HepG2 (cell line): ENCODE measurements at places on chromosomes 3 and 15.

DNA sequence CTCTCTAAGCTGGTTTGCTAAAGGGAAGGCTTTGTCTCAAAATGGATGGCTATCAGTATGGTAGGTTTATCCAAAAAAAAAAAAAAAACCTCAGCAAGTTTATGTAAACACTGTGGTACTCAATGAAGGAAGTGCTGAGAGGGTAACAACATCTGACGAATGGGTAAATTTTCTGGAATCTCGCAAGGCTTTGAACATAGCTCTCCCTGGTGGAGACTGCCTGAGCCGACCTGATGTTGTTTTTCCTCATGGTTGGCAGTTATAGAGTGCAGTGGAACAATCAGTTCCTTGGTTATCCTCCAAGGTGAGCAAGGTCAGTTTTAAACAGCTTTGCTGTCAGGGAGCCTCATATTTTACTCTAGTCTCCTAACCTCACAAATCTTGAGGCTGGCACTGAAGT, 94.6 kb downstream of the ZPLD1 start:
- DNase-seq = no peak

GRCh38 chr3:32424581-32425250, 33.1 kb downstream of the CMTM7 start:
- no peak for DNase-seq

DNA sequence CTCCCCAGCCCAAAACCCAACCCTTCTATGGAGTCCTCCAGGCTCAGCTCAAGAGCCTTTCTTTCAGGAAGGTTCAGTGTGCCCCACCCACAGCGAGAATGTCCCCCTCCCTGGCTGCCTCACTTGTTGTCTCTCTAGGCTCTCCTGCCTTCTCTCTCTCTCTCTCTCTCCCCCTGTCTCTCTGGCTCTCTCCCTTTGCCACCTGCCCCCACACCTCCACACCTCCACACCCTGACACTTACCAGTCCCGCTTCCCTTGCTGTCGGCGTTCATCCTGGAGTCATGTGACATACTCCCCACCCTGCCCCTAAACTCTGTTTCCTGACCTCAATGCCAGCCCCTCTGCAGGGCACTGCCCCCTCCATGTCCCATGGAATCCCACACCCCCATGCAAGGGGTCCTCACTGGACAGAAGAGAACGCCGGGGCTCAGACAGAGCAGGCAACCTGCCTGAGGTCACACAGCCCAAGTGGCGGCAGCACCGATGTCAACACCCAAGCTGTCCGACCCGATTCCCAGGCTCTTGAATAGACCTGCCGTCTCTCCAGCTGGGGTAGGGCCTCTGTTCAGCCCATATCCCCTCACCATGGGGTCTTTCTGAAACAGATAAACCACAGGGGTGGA, 28.5 kb upstream of the SLC6A6 start:
- no peak for DNase-seq

DNA sequence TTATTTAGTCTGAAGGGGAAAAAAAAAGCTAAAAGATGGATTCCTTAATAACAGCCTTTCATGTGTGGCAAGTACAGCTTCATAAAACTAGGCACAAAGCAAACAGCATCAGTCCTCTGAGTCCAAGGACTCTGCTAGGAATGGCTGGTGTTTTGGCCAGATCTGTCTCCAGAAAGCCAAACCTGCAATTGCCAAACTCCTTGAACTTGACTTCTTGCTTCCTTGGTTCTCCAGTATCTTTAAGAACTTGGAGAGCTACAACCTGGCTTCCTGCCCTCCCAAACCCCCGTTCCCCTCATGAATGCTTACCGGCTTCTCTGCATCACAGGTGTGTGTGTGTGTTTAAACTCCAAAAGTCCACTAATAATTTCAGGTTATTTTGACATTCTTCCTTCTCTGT, 1.6 kb upstream of the PLOD2 start:
- no peak for DNase-seq

DNA sequence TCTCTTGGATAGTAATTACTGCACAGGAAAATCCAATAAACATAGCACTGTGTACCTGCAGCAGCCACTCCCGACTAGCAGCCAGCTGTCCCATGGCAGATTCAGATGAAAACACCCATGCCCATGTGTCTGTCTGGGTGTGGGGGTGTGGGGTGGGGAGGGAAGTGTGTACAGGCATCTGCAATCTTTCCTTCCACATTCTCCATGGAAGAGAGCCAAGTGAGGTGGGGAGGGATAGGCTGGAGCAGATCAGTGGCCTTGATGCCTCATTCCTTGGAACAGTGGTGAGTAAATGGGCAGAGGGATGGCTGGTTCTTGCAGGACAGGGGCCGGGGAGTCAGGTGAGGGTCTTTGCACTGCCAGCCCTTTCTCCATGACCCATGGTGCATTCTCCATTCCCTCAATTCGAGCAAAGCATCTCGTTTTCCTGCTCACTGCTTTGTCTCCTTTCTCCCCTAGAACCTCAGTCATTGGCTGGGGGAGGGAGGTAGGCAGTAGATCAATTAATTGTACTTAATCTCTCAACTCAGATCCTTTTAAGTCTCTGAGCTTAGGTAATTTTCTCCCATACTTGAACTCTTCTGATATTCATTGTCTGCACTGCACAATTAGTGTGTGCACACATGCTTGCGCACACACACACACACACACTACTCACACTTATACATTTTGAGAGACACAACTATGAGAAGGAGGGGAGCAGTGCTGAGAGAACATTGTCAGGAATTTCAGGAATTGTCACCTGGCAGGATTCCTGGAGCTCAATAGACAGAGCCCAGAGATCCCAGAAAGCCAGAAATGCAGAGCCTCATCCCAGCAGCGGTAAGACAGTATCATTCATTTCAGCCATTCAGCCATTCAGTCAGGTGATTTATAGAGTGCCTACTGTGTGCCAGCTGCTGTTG, 31.9 kb downstream of the PDIA5 start:
- no peak for DNase-seq

DNA sequence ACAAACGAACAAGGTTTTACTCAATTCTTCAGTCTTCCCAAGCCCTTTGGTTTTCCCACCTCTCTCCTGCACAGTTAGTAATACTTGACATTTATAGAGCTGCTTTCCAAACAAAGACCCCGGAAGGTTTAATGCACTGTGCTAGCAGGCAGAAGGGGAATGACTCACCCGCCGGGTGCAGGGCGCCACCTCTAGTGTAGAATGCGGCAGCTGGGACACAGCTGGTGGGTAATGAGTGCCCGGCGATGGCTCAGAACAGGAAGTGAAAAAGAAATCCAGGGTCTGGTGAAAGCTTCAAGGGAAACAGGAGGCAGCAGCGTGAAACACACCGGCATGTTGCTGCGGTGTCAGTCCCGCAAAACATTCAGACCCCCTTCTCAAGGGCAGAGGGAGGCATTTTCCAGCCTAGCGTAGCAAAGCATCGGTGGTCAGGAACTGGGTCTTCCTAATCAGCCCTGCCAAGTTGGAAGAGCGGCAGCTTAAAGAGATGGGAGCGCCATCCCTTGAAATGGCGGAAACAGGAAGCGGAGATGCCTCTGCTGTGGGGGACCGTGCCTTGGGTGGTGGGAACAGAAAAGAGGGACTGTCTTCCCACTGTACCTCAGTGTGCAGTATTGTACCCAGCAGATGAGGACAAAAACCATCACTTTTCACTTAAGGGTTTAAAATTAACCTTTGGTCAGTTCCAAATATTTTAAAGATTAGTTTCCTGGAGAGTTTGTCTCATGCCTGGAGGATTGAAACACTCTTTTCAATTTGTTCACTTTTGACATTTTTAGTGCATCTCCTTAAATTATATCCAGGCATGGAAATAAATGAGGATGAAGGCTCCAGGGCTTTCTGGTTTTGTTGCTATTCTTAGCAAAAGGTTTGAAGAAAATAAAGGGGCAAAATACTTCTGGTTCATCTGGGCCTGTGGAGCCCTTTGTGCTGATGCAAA, 160.7 kb upstream of the MCTP2 start:
- DNase-seq = no peak

DNA sequence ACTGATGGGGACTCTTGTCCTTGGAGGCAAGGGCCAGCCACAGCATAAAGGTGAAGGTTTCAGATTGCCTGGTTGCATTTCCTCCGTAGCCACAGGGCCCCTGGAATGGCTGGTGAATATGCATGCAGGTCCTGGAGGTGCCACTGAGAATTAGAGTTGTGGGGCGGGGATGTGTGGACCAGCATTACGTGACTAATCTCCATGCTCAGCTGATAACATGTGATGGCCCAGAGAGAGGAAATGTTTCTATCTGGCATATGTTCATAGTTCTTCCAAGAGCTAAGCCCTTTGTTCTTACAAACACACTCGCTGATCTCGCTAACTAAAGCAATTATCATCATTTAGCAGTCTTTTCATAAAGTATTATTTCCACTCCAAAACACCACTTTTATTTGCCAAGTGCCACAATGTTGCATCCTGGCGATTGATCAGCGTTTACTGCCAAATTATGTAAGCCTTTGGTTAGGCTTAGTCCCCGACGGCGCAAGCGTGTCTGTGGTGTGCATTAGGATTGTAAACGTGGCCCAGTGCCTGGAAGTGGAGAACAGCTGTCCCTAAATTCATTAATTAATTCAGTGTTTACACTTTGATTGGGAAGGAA, 55.9 kb downstream of the CGNL1 start:
- DNase-seq = no peak

GRCh38 chr15:101327147-101327740, 32.2 kb upstream of the SNRPA1 start:
- DNase-seq = no peak

GRCh38 chr15:38421069-38421690, 32.7 kb upstream of the FAM98B start:
- no peak for DNase-seq

GRCh38 chr3:17795711-17796110, 53.3 kb upstream of the TBC1D5 start:
- no peak for DNase-seq

DNA sequence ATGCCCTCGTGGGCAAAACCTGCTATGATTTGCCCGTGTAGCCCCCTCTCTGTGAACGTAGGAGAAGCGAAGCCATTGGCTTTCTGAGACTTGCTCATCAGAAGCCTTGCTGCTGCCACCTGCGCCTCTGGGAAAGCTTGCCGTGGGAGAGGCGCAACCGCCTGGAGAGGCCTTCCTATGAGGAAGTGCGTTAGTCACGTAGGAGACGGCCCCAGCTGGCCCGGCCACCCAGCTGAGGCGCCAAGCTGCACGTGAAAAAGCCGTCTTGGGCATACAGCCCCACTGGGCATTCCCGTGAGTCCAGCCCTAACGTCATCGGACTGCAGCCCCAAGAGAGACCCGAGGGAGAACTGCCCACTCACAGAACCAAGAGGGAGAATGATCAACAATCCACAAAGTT, 49.1 kb upstream of the TJP1 start:
- DNase-seq = no peak

DNA sequence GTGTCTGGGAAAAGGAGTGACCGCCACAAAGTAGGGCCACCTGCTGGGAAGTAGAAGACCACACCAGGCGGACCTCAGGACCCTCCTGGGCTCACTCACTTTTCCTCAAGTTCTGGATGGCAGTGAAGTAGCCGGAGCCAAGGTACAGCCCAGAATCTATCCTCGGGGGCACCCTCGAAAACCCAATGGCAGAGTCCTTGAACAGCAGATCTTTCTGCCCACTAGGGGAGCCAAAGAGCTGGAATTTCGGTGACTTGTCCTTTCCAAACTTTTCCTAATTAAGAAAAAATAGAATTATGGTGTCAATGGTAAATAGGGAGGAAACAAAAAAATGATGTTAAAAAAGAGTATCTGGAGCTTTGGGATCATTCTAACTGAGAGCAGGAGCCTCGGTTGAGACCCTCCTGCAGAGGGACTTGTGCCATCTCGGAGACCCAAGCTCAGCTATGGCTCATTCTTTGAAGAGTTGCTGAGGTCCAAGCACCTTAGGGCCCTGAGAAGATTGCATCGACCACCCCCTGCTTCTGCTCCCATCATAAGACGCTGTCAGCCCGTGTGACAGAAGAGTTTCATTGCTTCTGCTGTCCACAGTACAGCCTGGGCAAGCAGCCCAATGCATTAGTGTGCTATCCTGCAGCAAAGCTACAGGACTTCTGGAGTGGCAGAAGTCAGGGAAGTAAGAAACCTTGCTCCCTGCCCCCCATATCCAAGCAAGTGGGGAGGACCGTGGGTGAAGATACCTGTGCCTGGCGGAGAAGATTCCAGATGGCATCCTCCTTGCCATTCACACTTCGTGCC, 14.8 kb downstream of the LTF start:
- DNase-seq = no peak

DNA sequence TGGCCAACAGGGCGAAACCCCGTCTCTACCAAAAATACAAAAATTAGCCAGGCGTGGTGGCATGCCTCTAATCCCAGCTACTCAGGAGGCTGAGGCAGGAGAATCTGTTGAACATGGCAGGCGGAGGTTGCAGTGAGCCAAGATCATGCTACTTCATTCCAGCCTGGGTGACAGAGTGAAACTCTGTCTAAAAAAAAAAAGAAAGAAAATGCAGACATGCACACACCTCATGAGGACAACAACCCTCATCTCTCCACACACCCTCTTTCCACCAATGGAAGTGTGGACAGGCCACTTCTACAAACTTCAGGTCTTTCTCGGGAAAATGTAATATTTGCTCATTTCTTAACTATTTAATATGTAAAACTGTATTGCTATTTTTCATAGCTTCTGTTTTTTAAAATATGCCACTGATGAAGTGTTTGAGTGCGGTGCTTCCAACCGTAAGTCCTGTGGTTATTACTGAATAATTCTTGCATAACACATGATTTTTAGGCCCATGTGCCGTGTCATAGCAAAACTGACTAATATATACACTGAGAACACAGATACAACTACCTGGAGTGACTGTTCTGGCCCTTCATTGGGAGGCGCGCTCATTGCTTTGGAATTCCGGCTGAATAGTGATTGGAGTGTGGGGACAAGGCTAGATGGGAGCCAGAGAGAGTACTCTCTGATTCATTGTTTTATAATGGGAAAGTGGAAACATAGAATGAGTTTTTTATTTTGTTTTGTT, 23.1 kb downstream of the LRRC31 start:
- no peak for DNase-seq

GRCh38 chr3:133138017-133138416, 99.8 kb downstream of the TMEM108 start:
- no peak for DNase-seq

DNA sequence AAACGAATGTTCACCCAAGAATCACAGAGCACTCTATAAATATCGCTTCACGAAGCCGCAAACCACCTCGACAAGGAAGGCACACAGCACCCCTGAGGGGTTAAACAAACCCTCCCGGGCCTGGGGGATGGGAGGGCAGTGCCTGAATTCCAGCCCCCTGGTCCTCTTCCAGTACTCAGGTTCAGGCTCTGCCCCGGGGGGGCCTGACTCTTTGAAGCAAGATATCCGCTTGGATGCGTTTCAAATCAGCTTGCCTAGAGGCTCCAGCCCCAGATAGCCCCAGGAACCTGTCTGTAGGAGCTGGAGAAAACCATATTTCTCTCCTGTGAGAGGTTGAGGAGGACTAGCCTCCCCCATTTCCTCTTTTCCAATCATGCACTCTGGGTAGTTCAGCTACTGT, 194.7 kb downstream of the WNT5A start:
- no peak for DNase-seq

DNA sequence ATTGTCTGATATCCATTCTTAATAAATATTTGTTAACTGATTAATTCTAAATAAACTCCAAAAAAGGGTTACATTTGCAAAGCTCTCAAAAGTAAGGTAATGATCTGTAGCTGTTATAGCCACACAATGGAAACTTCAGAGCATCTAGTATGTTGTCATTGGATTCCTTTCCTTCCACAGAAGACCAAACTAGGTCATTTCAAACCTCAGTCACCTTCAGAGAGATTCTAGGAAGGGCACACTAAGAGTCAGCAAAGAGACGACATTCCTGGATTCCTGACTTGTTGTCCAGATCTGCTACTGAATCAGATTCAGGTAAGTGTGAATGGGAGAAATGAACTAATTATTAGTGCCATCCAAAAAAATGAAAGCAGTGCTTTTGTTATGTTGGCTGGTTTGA, 3.0 kb upstream of the COL8A1 start:
- DNase-seq = no peak
